ENCODE measurements at places on chromosomes 3 and 15.

DNA sequence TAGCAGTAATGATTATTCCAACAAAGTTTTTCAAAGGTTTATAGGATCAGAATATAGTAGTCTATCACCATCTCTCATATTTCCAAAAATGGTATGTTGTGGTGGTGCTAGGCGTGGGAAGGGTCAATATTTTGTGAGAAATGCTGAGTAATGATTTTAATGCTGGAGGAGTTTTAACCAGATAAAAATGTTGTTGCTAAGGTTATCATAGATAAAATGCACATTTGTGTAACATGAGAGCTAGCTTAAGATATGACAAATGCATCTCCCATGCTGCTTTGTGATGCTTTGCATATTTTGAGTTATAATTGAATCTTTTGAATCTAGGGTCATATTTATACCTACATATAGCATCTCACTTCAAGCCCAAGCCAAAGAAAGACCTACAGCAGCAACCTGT is 103.9 kb upstream of the ROBO1 start:
- peak; percentile 51 for DNase-seq

- DNase-seq: no peak
Observed at GRCh38 chr15:94154255-94154654, 77.1 kb upstream of the MCTP2 start.

GRCh38 chr3:16151109-16151508 is 23.4 kb upstream of the GALNT15 start:
- peak; percentile 87 for DNase-seq

GRCh38 chr15:99328106-99329072 is 77.1 kb downstream of the LRRC28 start:
- DNase-seq: no peak

- no peak for DNase-seq
Observed at GRCh38 chr3:150793641-150794040, 30.7 kb upstream of the SIAH2 start.

GRCh38 chr3:99633887-99634558 is 4.4 kb upstream of the COL8A1 start:
- DNase-seq: no peak

GRCh38 chr3:143255739-143256138 is 136.2 kb downstream of the CHST2 start:
- DNase-seq: no peak

- no peak for DNase-seq
Observed at GRCh38 chr3:194465920-194466570, 20.8 kb downstream of the ATP13A3 start.

DNA sequence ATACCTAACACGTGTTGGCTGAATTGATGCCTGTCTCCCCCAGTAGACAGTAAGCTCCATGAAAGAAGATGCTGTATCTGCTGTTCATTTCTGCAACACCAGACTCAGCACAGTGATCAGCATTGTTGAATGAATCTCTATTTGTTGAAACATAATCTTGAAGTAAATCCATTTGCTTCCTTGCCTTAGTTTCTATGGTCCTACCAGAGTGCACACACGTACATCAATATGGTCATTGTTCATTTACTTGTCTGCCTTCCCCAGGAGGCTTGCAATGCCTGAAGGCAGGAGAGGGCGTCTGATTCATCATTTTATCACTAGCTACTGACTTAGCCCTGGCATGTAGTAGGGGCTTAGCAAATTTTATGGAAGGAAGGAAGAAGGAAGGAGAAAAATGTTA is 19.2 kb downstream of the RBP2 start:
- no peak for DNase-seq

GRCh38 chr3:15427981-15428380 is 583 bp downstream of the EAF1 start:
- no peak for DNase-seq

- DNase-seq: peak; percentile 48
Observed at GRCh38 chr3:40505599-40506462, at the start of gene ZNF620. TSS of gene ZNF620 (plus strand) at chr3:40506039. CDS start at chr3:40506353, 314 bp downstream.
